CD4-positive, alpha-beta T cell treated with Interferon gamma for 1 hour (primary cell): ENCODE measurements at places on chromosomes 1 and 21.

GRCh38 chr1:25821630-25822091, 1.9 kb downstream of the MTFR1L start:
- no peak for DNase-seq

GRCh38 chr1:94119306-94119705, 1.6 kb downstream of the ABCA4 start:
- no peak for DNase-seq

DNA sequence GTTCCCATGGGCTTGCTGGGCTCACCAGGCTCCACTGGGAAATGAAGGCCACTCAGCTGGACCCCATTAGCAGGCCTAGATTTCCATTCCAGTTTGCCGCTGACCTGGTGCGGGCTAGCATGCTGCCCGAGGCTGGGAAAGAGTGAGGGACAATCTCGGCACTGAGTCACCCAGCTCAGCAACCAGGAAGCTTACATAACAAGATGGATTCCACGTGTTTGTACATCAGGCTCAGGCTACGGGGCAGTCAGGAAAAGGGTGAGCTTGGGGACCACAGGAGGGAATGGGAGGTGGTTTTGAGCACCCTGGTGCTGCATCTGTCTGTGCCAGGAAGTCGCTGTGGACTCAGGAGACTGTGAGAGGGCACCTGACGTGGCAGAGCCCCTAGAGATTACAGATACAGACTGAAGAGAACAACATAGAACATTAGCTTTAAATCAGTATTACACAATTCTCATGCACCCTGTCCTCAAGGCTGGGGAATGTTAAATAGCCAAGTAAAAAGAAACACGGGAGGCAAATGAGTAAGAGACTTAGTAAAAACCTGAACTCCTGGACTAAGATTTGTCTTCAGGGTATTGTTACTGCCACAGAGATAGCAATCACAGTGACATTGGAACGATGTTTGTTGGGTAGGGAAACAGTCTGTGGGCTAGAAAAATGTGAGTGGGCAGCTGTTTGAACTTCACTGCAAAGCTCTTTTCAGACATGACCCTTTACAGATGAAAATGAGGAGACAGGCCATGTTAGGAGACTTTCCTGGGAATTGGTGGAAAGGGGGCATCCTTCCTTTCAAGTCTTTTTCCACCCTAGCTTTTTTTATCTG, 51.1 kb downstream of the GLUL start:
- no peak for DNase-seq

GRCh38 chr1:16143005-16143565, 12.8 kb downstream of the EPHA2 start:
- no peak for DNase-seq

DNA sequence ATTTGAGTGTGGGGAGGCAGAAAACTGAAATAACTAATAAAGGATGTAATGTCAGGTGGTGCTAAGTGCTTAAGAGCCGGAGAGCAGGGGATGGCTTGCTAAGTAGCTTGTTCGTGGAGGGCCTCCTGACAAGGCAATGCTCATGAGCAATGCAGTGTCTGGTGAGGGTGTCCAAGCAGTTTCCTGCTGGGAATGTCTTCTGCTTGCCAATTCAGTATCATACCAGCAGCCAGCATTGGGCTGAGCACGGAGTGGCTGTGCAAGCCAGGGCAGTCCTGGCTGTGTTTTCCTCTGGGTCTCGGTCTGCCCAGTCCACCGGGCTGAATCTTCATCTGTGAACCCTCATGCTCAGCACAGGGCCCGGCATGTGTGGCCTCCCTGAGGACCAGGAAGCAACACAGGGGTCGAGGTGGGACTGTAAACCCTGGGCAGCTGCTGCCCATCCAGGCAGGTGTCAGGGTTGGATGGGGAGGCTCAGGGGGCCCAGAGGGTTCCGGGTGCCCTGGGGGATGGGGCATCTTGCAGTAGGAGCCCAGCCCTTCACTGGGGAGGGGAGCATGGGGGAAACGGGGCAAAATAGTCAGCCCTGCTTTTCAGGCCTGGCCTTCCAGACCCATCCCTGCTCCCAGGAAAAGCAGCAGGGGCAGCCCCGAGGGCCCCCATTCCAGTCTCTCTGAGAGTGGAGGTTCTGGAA, 27.5 kb downstream of the EDN2 start:
- DNase-seq = no peak

- DNase-seq = peak; percentile 70
These were observed 1.4 kb upstream of the TNFRSF14 start for GRCh38 chr1:2554621-2555387.

- no peak for DNase-seq
These were observed 15.6 kb upstream of the C1orf198 start for GRCh38 chr1:230883967-230884366.

DNA sequence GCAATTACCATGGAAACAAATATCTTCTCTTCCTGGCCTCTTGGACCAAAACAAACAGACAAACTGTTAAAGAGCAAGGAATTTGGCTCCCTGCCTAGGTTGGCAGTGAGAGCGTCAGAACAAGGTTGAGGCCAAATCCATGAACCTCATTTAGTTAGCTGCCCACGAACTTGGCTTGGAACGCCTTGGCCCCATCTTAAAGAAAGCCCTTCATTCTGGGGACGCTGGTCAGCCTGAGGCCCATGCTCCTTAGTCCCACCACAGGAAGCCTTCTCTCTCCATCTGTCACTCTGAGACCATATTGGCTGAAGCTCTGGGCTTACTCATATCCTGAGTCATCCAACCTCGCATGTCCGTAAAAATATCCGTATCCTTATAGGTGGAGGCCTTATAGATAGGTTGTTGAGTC, 62.4 kb upstream of the DIRAS3 start:
- no peak for DNase-seq

- no peak for DNase-seq
These were observed 71.8 kb upstream of the MACF1 start for GRCh38 chr1:39132505-39133339.

DNA sequence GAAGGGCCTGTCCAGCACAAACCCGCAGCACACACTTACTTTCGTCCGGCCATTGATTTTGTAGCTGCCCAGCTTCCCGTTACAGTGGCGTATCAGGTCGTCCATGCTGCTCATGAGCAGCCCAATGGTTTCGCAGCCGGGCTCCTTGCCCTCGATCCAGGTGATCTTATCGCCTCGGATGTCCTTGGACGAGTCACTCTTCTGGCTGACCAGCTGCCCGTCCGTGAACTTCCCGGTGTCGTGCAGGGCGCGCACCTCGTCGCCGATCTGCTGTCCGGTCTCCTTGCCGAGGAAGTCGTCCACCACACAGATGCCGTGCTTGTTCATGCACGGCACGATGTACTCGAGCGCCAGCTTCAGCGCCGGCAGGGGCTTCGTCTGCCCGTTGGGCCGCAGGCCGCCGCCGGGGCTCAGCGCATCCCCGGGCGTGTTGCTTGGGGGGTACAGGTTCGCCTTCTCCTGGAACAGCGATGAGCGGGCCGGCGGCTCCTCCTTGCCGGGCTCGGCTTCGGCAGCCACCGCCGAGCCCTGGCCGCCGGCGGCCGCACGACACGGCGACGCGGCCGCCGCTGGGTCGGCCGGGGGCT, 1.0 kb downstream of the EGLN1 start:
- peak; percentile 16 for DNase-seq

DNA sequence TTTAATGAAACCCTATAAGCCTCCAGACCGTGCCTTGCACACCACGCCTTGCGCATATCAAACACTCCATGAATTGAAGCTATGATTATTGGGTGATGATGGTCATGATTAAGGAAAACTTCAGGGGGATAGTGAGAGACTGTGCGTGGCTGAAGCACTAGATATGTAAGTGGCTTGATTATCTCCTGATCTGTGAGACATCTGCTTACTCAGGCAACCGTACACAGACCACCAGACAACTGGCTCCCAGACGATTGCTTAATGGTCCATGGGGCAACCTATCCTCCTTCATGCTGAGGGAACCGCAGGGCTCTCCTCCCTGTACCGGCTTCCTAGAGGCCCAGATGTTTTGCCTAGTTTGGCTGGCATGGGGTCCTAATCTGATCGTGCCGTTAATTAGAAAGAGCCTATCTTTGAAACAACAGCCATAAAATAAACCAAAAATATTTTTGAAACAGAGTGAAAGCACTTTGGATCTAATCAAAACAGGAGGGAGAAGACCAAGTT, 51.6 kb downstream of the IRF2BP2 start:
- DNase-seq = no peak

GRCh38 chr1:210700511-210700910, 371.8 kb downstream of the HHAT start:
- DNase-seq = no peak

- no peak for DNase-seq
These were observed 775.0 kb downstream of the USP25 start for GRCh38 chr21:16504766-16505165.

GRCh38 chr1:63873751-63874150, 99.9 kb downstream of the ROR1 start:
- no peak for DNase-seq

DNA sequence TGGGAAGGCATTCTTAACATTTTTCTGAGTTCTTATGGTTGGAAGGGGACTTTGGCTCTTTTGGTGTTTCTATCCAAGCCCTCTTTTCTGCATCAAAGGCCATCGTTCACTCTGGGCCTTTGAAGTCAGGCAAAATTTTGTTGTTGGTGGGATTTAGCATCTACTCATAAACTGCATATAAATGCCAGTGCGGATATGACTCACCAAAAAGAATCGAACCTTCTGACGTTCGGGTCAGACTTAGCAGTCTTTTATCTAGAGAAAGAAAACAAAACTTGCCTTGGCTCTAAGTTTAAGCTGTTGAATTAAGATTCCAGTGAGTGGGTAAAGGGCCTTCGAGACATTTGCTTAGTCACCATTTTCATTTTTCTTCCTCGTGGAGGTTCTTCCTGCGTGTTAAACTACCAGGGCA, 51.4 kb downstream of the EVA1C start:
- DNase-seq = no peak

- DNase-seq = no peak
These were observed 127.1 kb upstream of the KCNJ15 start for GRCh38 chr21:38129711-38130110.

DNA sequence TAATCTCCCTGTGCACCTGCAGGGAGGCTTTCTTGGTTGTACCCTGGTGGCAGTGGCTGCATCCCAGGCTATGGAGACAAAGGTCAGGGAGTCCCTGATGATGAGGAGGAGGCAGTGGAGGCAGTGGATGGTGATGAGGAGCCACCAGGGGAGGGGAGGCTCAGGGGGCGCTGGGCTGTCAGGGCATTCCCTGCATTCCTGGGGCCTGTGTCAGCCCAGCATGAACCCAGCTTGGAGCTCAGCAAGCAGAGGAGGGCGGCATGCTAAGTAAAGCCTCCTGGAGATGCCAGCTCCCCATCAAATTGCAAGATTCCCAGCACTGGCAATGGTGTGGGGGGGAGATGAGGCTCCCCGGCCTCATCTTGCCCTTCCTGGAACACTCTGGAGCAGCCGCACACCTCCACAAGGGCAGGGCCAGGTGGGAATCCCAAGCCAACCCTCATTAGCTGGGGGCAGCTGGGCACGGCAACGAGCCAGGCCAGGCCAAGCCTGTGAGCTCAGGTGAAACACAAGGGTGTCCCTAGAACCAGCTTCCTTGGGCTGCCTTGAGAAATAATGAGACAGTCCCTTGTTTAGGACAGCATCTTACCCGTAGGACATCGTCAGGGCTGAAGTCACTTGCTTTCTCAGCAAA, 469.5 kb downstream of the MATN1 start:
- no peak for DNase-seq

DNA sequence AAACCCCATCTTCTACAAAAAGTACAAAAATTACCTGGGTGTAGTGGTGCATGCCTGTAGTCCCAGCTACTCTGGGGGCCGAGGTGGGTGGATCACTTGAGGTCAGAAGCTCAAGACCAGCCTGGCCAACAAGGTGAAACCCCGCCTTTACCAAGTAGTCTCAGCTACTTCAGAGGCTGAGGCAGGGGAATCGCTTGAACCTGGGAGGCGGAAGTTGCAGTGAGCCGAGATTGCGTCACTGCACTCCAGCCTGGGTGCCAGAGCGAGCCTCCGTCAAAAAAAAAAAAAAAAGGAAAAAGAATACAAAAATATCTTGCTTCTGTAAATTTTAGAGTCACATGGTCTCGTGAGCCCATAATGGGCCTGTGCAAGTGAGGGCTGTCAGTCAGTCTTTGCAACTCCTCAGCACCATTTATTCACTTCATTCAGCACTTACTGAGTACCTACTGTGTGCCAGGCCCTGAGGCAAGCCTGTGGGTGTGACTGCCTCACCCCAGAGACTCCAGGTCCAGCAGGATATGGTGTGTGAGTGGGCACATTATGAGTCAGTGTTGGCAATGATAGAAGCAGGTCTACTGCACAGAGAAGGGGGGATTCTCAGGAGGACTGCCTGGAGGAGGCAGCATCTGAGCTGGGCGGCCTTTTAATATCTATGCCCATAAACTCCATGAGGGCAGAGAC, 46.8 kb upstream of the TARDBP start:
- peak; percentile 63 for DNase-seq

DNA sequence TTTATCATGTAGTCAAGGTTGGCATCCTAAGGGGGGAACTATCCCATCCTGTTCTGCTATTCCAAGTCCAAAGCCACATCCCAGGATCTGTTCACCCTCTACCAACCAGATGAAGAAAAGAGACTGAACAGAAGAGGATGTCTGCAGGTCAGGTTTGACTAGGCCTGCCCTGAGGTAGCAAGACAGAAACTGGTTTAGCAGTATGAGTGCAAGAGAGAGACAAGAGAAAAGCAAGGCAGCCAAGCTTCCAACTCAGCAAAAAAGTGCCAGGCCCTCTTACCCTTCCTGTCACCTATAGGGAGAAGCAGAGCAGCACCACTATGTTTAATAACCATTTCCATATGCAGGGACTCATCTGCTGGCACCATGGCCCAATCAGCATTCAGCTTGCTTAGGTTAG, 320.8 kb upstream of the DUSP10 start:
- no peak for DNase-seq

GRCh38 chr1:151621351-151621750, 9.5 kb downstream of the SNX27 start:
- DNase-seq = no peak

DNA sequence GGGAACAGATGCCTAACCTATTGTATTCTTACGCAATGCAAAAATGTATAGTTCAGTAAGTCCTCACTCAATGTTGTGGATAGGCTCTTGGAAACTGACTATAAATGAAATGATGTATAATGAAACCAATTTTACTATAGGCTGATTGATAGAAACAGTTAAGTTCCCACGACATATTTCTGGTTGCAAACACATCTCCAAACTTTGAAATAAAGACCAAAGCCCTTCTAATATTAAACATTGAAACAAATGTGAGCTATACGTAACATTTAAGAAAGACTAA, 29.1 kb downstream of the MAP3K21 start:
- DNase-seq = no peak
